ENCODE measurements at places on chromosomes 11 and 22. TPM values are rescaled to one million over a fixed set of nuclear protein-coding genes. Genes with fewer than 3 reads are reported as not detected.

Gene KRTAP5-7
- not detected for total RNA-seq

GRCh38 chr22:36165141-36165540, 4.6 kb upstream of the APOL3 start:
- DNase-seq: no peak

Gene KCNJ11
- 0.10 TPM for total RNA-seq

DNA sequence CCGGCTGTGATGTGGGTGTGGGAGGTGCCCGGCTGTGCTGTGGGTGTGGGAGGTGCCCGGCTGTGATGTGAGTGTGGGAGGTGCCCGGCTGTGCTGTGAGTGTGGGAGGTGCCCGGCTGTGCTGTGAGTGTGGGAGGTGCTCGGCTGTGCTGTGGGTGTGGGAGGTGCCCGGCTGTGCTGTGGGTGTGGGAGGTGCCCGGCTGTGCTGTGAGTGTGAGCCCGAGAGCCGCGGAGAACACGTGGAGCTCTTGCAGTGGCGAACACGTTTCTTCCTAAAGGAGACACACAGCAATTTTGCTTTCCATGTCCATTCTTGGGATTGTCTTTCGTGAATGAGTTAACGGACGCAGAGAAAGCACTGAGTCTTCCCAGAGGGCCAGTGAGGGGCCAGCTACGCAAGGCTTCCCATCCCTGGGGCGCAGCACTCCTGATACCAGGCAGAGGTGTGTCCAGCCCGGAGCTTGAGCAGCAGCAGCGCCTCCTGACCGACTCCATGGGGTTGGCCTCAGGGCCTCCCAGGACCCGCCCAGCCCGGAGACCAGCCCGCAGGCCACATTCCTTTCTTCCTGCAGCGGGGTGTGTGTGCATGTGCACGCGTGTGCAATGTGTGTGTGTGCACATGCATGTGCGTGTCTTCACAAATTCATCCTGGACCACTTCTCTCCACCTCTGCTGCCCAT, 245.0 kb upstream of the B3GAT1 start:
- DNase-seq: no peak

Gene FRMD8
- 37.9 TPM for total RNA-seq

Gene RRP8
- 37.5 TPM for total RNA-seq

Gene PHOX2A
- total RNA-seq: not detected

Gene RGL4
- total RNA-seq: 9.1 TPM

DNA sequence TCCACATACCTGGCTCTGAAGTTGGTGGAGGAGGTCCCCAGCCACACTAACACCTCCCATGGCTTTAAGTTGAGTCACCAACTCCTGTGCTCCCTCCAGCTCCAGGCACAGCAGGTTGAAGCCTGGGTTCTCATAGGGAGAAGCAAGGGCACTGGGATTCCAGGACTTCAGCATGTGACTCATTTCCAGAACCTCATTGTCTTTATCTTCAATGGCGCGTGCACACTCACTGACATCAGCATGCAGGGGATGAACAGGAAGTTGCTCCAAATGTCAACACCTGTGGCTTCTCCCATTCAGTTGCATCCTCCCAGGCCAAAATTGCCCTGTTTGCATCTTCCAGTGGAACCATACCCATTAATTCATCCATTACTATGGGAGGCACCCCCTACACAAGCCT, 5.8 kb upstream of the UBQLNL start:
- no peak for DNase-seq

Gene SDHD
- total RNA-seq: 91.6 TPM

GRCh38 chr11:86014221-86014620, 54.7 kb downstream of the PICALM start:
- no peak for DNase-seq

Gene MAPK8IP1
- 0.58 TPM for total RNA-seq

DNA sequence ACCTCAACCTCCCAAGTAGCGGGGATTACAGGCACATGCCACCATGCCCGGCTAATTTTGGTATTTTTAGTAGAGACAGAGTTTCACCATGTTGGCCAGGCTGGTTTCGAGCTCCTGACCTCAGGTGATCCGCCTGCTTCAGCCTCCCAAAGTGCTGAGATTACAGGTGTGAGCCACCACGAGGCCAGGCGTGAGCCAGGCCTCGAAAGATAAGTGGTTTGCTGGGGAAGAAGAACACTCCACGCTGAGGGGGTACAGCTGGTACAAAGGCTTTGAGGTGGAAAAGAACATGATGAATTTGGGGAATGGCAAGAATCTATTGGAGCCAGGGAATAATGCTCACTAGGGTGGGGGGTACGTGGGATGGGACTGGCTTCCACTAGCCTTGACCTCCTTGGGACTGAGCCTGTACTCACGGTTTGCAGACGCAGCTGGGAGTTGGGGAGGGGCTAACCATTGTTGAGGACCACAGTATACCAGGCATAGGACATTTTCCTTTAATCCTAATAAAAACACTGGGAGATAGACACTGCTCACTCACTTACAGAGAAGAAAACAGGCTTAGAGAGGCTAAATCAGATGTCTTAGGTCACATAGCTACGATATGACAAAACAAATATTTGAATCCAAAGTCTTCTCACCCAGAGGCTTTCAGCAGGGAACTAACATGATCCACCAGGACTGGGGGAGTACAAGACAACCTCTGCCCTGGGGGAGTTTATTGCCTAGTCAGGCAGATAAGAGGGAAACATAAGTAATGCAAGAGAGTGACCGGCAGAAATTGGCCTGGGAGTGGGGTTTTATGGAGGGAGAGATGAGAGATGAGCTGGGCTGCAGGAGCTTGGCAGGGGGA, 4.9 kb downstream of the SLCO2B1 start:
- no peak for DNase-seq

DNA sequence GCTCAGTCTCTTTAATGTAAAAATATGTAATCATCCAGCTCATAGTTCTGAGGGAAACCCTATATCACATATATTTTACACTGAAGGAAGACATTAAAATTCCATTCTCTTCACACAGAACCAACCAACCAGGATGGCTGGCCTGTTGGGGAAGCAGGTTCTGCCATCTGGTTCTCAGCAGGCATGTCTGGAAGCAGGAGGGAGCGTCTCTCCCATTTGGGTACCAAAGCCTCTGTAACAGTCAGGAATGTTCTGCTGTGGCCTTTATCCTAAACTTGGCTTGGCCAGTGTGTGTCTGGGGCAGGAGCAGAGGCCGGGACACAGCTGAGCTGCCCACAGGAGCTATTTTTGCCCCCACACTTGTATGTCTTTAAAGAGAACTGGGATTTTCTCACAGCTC, 29.2 kb downstream of the SGSM3 start:
- no peak for DNase-seq

DNA sequence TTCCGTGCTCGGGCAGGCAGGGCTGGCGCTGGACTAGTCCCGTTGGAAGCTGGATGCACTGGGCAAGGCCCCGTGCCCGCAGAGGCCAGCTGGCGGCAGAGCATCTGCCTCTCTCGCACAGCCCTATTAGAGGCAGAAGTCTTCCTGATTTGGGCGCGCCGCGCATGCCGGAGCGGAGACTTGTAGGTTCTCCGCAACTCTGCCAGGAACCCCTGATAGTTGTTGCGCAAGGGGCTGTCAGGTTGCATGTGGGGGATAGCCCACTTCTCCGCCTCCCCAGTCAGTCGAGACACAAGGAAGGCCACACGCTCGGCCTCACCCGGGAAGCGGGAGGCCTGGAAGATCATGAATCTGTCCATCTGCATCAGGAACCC, 1.2 kb downstream of the RTL6 start:
- DNase-seq: no peak

DNA sequence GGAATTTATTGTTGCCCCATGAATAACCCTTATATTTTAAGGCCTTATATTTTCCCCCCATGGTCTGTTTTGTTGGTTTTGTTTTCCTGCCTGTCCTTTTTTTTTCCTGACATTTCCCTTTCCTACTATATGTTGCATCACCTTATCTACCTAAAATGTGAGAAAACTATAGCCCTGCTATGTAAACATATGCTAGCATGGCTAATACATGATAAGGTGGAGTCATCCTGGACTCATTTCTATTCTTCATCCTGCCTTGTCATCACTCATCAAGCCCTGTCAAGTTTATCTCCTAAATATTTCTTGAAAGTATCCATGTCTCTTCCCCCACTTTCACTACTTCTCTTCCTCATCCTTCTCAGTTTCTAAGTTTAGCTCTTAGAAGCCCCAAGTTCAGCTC, 2168.8 kb upstream of the RAG2 start:
- no peak for DNase-seq

Gene B4GAT1
- 8.2 TPM for total RNA-seq

DNA sequence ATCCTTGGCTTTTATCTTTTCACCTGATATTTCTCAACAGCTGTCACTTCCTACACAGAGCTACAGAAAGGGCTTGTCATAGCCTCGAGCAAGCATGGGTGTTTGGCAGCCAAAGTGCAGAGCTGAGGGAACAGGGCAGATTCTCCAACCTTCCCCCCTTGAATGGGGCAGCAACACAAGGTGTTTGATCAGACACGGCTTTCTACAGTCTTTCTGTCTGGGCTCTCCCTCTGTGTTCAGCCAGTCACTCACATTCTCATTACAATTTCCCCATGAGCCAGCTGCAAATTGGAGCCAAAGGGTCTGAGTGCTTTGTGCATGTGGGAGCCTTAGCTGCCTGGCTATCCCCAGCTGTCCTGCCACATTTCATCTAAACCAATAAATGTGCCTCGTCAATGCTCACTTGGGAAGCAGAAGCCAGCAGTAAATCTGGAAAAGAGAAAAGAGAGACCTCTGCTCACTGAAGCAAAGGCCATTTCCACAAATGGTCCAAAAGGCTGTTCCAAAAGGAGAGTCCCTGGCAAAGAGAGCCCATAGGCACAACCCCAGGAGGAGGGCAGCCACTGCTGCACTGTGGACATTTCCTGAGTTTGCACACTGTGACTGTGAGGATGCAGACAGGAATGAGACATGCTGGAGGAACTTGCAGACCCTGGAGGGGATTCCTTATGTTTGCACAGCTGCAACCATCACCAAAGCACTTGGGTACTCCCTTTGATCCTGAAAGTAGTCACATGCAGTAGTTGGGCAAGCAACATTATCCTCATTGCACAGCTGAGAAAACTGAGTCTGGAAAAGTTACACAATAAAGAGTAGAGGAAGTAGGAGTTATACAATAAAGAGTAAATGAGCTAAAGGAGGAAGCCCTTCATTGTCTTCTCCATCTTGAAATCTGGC, 186.8 kb downstream of the FAM181B start:
- DNase-seq: no peak

Gene LRRC32
- total RNA-seq: 12.3 TPM

DNA sequence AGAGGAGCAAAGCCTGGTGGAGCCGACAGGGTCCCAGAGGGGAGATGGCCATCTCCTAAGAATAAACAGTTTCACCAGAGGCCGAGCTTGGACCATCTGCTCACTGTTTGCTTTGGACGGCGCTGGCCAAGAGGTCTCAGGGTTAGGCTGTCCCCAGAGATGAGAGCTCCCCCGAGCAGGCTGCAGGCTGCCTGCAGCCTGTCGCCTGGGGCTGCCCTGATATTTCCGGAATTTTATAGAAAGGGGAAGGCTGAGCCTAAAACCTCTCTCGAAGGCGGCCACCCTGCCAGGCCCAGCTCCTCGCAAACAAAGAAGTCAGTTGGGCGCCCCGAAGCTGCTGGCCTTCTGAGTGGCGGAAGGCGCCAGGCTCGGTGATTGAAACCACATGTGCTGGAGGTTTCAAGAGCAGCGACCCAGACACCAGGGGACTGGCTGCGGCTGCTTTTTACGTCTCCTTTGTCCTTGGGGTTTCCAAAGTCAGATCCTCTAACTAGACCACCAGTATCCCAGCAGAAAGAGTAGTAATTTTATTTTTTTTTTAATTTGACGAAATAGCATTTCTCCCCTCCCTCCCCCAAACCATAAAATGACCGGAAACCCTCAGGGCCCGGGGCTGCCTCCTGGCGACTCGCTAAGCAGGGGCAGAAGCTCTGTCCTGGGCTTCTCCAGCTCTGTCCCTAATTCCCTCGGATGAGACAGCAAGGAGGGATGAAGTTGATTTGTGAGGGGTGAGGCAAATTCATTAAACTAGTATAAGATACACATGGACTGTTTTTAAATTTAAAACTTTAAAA, 57.4 kb downstream of the CLMP start:
- DNase-seq: no peak

GRCh38 chr22:24803064-24803542, 2.9 kb upstream of the SGSM1 start:
- DNase-seq: peak; percentile 69

All from activated CD4-positive, alpha-beta memory T cell treated with anti-CD3 and anti-CD28 coated beads for 36 hours (primary cell).